ENCODE measurements at places on chromosomes 13 and 19. TPM values are rescaled to one million over a fixed set of nuclear protein-coding genes. Genes with fewer than 3 reads are reported as not detected.

DNA sequence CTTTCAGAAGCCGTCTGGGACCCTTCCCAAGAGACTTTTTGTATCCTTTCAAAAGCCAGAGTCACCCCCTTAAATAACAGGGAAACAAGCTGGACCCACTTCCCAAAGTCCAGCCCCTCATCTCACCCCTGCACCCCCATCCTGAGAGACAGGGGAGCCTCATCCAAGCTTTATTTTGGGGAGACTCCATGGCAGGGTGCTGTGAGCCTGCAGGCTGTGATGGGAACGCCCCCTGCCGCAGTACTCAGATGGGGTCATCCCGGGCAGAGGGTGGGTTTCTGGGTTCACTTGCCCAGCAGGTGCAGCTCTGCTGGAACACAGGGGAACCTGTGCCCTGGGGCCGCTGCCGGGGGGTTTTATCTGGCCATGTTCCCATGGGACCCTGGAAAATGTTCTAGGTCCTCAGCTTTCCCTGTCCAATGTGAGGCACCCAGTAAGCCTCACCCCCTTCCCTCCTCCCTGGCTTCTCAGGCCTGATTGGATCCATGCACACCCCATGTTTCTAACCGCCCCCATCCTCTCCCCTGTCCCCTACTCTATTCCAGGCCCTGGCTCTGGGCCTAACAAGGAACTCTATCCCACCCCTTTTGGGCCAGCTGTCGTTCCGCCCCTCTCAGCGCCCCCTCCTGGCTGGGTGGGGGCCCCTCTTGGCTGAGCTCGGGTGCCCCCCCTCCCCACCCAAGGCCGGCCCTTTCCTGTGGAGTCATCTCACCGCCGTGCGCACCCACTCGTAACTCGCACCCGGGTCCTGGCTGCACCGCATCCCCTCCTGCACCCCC is 1.0 kb downstream of the HIF3A start:
- no peak for DNase-seq

DNA sequence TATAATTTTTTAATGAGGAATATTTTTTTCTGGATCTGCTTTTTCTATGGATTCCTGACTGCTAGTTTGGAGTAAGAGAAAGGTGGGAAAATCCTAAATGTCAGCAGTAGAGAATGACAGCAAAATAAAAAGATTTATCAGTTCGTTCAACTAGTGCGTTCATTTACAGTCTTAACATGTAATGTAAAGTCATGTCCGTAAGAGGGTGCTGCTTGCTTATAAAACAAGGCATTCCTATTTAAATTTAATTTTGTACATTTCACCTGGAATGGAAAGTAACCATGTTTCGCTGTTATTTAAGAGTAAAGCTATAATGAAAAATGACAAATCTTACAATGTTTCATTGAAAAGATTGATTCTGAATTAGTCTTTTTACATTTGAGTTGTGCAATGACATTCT is 76.6 kb downstream of the ZMYM2 start:
- DNase-seq, result no peak

DNA sequence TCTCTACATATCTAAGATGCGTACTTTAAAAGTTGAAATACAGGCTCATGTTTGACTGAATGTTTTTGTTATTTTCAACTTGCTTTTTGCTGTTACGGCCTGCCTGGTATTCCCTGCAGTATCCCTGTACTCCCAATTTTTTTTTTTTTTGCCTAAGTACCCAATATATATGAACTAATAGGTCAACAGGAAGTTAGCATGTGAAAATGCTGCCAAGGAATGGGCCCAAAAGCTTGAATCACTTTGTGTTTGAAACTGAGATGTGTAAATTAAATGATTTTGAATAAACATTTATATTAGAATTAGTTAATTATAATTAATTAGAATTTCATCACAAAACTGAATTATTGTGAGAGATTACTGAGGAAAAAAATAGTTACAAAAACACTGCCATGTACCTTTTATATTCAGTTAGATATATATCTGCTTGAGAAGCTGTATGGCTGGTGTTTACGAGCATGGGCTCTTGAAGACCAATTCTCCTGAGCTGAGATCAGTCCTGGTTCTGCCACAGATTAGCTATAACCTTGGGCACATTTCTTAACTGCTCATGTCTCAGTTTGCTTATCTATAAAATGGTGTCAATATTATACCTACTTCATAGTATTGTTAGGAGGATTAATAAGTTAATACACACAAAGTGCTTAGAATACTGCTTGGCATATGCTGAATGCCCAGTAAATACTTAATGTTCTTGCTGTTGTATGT is 16.0 kb downstream of the TDRD3 start:
- no peak for DNase-seq

The UBE2L5 gene
- not detected for total RNA-seq
